HFF-Myc (cell line): ENCODE measurements at places on chromosomes 5 and 9.

GRCh38 chr9:13450723-13451122 lies 171.2 kb upstream of the MPDZ start:
- DNase-seq, result no peak

DNA sequence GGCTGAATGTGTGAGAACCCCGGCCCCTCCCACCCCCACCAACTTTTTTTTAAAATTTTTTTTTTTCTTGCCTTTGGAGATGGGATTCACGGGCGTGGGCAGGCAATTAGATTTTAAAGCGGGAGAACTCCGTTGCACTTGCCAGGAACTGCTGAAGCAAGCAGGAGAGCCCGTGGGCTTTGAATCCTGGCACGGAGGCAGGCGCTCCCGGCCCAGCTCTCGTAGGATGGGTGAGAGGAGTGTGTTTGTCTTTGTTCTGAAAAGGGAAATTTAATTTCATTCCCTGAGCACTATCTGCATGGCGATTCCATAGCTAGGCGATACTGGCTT lies 54.3 kb upstream of the BOD1 start:
- DNase-seq, result no peak

GRCh38 chr5:158116965-158117364 lies 258.0 kb upstream of the CLINT1 start:
- DNase-seq, result no peak

GRCh38 chr9:113156880-113157279 lies 6.1 kb downstream of the SLC31A2 start:
- DNase-seq, result no peak

- DNase-seq, result no peak
These were observed 216.3 kb downstream of the TTLL11 start for GRCh38 chr9:121876658-121877271.

- DNase-seq, result no peak
These were observed 54.5 kb downstream of the SNCAIP start for GRCh38 chr5:122366501-122366900.

GRCh38 chr9:2317591-2317990 lies 302.4 kb downstream of the SMARCA2 start:
- DNase-seq, result no peak

DNA sequence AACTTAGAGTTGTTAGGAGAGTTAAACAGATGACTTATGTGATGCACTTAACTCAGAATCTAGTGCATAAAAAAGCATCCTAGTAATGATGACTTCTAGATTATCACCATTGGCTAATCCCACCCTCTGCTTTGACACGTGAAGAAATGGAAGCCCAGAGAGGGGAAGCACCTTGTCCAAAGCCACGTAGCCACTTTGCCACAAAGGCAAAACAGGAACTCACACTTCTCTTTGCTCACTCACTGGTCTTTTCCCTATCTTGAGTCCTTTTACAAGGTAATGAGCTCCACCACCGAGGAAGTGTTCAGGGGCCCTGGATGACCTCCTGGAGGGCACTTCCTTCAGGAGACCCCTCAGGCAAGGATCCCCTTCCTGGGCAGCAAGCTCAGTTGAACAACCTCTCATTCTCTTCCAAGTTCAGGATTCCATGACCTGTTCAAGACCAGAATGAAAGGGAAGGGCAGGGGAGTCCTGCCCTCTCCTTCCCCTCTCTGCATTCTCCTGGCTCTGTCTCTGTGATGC lies 89.7 kb downstream of the HRH2 start:
- no peak for DNase-seq

GRCh38 chr9:30244877-30245276 lies 2139.6 kb upstream of the ACO1 start:
- no peak for DNase-seq

DNA sequence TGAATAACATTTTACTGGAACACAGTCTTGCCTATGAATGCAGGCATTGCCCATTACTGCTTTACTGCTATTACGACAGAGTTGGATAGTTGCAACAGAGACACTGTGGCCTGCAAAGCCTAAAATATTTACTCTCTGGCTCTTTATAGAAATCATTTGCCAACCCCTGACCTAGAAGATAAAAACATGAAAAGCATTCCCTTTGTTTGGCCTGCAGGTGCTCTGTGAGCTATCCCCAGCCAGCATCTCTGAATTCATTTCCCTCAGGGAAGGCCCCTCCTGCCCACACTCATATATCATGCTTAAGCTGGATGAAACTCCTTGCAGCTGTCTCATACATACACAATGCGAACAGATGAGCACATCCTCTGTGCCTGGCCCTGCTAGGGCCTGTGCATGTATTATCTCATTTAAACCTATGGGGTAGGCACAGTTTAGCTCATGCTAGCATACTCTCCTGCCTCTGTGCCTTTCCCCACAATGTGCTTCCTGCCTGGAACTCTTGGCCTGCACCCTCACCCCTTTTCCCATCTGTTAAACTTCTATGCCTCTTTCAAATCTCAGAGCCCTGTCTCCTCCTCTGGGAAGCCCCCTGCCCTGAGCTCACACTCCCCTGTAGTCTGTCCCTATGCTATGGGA lies 193.1 kb downstream of the PAX5 start:
- no peak for DNase-seq

DNA sequence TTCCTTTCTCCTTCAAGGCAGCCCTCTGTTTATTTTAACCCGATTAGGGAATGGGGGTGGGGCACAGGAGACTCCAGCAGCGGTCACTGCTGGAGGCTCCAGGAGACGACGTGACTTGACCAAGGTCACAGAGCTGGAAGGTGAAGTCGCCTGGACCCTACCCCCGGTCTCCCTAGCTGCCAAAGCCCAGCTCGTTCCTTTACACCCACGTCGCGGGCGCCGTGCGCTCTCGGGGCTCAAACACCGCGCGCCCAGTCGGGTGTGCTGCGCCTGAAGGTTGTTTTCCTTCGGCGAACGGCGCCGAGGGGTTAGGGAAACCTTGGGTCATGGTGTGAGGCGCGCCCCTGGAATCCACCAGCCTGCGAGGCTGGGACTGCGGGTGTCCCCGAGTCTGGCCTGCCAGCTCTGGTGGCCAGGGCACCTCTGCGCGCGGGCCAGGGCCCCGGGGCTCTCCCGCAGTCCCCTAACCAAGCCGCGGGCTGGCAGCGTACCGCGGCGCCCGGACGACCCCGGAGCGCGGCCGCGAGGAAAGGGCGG lies 747 bp upstream of the UNC5A start:
- DNase-seq, result no peak

GRCh38 chr9:69023650-69024049 lies 9.7 kb upstream of the PRKACG start:
- no peak for DNase-seq

- no peak for DNase-seq
These were observed 2.6 kb upstream of the GRIN1 start for GRCh38 chr9:137136261-137136880.

DNA sequence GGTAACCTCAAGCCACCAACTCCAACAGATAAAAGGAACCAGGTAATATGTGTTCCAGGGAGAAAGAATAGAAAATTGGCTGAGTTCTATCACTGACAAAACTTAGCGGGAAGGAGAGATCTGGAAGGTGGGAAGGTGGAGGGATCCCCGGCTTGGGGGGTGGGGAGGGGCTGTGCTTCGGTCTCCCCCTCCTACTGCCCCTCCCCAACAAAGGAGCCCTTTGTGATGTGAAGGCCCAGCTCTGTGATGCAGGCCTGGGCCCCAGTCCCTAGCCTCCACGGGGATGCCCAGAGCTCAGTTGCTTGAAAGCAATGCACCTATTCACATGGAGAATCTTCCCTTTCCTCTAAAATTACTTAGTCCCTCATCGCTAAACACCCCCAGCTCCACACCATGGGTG lies 4.4 kb upstream of the ZNF484 start:
- no peak for DNase-seq

DNA sequence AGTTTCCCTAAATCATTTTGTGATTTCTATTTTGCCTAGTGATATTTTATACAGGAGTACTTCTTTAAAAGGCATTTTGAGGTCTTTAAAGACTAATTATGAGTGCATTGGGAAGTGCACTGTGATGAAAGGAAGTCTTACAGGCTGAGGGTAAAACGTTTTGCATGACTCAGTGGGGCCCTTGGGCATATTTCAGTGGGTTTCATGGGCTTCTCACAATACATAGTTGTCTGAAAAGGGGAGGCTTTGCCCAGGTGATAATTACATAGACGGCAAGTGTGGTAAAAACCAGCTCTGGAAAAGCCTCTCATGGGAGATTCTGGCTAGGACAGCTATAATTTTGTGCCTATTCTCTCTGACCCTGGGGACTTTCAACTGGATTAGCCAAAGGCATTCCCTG lies 387.2 kb downstream of the ARHGEF28 start:
- DNase-seq, result no peak

- no peak for DNase-seq
These were observed 171.0 kb downstream of the ZNF462 start for GRCh38 chr9:107033966-107034365.

- DNase-seq, result no peak
These were observed 66.6 kb downstream of the NTRK2 start for GRCh38 chr9:84736081-84736480.

DNA sequence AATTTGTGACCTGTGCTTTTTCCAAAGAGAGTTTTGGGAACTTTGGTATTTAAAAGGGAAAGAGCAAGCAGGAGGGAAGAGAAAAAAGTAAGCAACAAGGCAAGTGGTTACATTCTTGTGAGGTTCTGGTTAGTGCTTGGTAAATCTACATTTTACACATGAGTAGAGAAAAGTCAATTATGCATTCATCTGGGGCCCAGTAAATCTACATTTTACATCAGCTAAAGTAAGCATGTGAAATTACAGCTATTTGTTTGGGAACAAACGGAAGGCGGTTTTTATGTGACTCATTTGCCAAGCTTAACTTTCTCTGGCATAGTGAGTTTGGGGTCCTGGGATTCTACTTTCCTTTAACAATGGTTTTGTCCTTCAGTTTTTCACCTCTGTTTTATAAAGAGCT lies 102.2 kb downstream of the SNX18 start:
- no peak for DNase-seq

DNA sequence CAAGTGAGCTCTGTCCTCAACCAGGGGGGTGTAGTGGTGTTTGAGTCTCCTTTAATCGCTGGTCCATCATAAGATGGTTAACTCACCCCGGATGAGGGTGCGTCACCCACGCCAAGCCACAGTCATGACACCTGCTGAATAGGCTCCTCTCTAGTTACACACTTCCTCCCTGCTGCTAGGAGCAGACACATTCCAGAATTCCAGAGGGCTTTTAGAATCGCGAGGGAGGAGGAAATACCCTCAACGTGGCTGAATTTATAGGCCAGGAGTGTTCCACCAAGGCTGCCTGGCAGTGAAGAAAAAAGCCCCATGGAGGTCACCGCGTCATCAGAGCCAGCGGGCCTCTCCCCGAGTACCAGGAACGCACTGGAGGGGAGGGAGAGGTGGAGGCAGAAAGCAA lies 5.1 kb downstream of the GLRX start:
- DNase-seq, result peak; percentile 59
